ENCODE measurements at places on chromosomes 11 and 22.

GRCh38 chr11:118287006-118287405 is 17.5 kb upstream of the CD3E start:
- DNase-seq, result no peak

- DNase-seq, result no peak
Measured at GRCh38 chr11:85627332-85627997, at the start of gene DLG2. DLG2 (minus strand) TSS chr11:85627344.

DNA sequence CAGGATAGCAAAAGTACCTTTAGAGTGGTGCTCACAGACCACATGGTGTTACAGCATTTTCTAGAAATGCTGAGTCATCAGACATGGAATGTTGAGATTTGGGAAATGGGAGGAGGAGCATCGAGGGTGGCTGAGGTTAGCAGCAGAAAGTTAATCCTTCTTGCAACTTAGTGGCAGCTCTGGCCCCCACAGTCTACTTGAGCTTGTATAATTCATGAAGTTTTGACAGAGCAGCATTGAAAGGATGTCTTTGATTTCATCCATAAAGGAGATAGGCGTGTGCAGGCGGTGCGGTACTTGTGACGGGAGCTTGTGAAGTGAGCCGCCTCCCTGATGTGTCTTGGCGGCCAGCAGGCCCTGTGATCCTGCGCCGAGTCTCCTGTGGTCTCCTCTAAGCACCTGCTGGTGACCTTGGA is 330.5 kb downstream of the TBC1D22A start:
- no peak for DNase-seq

DNA sequence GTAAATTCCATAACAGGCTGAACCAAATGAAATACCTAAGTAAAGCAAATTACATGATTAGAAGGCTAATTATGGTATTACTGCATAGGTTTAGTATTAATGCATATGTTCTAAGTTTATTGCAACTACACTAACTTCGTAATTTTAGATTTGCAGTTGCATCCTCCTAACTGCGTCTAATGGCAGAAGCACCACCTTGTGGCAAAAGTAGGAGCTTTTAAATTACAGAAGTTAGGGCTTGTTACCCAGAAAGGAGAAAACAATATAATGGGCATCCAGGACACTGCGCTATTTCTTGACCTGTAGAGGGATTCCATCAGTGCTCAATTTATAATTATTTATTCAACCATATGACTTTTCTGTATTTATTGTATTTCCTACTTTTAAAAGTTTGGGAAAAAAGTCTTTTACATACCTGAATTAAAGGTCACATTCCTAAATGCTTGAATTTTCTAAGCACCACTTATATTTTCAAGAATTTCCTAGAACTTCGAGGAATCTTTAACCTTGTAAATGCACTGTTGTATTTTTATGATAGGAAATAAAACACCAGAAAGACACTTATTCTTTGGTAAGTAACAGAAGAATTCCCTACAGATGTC is 16.3 kb upstream of the GPR83 start:
- DNase-seq, result no peak

GRCh38 chr11:113387605-113388211 is at the start of gene ANKK1:
ANKK1 (plus strand) TSS chr11:113387779; CDS start chr11:113387885, 106 bp downstream.
- DNase-seq, result no peak

DNA sequence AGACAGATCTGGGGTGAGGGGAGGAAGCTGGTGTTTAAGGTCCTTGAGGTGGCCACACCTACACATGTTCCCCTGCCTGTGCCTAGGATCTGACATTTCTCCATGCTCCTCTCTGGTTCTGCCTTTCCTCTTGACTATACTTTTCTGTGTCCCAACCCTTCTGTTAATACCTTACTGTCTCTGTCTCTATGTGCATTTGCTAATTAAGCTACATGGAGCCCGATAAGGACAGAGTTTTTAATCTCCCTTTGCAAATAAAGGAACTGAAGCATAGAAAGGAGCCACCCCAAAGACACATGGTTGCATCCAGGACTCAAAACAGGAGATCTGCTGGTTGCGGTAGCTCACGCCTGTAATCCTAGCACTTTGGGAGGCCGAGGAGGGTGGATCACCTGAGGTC is 33.1 kb upstream of the CDON start:
- no peak for DNase-seq

- no peak for DNase-seq
Measured at GRCh38 chr11:73551677-73552076, 46.2 kb downstream of the FAM168A start.

DNA sequence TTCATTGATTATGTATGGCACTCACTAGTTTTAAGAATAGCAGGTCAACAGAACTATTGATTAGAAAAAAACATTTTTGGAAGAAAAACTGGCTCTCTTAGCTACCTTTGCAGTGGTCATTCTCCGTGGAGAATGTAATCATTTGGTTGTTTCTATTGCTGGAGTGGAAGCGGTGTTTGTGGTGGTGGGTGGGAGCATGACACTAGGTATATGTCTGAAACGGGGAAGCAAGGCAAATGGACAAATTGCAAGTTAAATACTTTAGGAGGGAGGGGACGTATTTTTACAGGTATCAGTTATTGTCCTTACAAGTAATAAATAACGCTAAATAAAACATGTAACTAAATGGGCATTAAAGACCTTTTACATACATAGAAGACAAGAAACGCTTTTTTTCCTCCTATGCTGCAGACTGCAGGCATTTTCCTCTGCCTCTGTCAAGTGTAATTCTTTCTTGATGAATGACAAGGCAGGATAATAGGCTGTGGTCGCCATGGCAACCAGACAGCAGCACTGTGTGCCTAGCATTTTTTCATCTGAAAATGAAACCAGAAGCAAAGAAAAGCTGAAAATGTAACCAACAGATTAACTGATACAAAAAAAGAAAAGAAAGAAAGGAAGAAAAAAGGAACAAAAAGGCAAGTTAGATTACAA is 46.2 kb downstream of the BLID start:
- DNase-seq, result no peak

GRCh38 chr11:119155733-119156492 is 7.1 kb downstream of the ABCG4 start:
- no peak for DNase-seq

GRCh38 chr11:71484248-71485062 is 31.5 kb downstream of the NADSYN1 start:
- DNase-seq, result no peak

- DNase-seq, result no peak
Measured at GRCh38 chr11:119776031-119776636, 47.1 kb upstream of the NECTIN1 start.

All from stimulated activated CD8-positive, alpha-beta memory T cell treated with anti-CD3 and anti-CD28 coated beads, Interleukin-2, amount 100 ng/mL, for 48 hours (primary cell).